Right lobe of liver (tissue), 6 donors: ENCODE measurements at places on chromosomes 12 and 14. TPM values are rescaled to one million over a fixed set of nuclear protein-coding genes. Genes with fewer than 3 reads are reported as not detected.

Gene ZNF891
- 0.92 TPM for total RNA-seq

Gene GLS2
- 48.6 TPM for total RNA-seq

Gene RNASE3
- total RNA-seq, result not detected

- H3K4me3 ChIP-seq, result no peak overlapping the region
- no peak overlapping the region for H3K27ac ChIP-seq
- DNase-seq, result no peak
- H3K4me1 ChIP-seq, result no peaks in the 10 kb centered on the region
Observed at GRCh38 chr12:98814254-98814653, 169.2 kb downstream of the APAF1 start.

DNA sequence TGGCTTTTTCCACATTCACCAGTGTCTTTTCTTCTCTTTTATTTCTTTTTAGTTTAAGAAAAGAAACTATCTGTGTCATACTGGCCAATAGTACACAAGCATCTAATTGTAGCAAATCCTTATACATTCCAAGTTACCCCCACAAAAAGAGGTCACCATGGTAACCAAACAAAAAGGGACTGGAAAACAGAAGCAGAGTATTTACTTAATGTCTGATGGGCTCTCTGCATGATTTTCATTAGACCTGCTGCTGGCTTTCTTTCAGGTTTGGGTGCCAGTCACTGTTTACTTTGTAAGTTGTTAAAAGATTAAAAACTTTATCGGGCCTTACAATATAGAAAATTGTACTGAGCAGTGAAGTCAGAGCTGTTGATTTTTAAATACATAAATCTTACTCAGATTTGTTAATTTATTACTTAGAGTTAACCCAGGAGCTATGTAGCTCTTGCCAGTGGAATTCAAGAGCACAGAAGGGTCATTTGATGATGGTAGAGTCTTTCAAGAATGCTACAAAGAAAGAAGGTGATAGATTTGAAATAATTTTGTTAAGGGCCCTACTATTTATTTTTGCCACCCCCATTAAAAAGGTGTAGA lies 123.9 kb downstream of the BRMS1L start:
- H3K4me1 ChIP-seq, result no peaks in the 10 kb centered on the region
- no peaks in the 10 kb centered on the region for H3K36me3 ChIP-seq
- H3K27ac ChIP-seq, result no peak overlapping the region
- no peak overlapping the region for H3K4me3 ChIP-seq

GRCh38 chr12:19431407-19432308 lies 7.6 kb upstream of the AEBP2 start:
- no peak overlapping the region for H3K27ac ChIP-seq
- H3K4me1 ChIP-seq, result no peaks in the 10 kb centered on the region
- no peaks in the 10 kb centered on the region for H3K27me3 ChIP-seq
- DNase-seq, result no peak
- no peaks in the 10 kb centered on the region for H3K36me3 ChIP-seq
- no peak overlapping the region for H3K4me3 ChIP-seq

DNA sequence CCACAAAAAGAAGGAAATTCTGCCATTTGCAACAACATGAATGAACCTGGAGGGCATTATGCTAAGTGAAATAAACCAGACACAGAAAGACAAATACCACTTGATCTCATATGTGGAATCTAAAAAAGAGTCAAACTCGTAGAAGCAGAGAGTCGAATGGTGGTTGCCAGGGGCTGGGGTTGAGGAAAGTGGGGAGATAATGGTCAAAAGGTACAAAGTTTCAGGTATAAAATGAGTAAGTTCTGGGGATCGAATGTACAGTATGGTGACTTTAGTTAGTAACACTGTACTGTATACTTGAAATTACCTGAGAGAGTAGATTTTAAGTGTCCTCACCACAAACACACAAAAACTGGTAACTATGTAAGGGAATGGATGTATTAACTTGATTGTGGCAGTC lies 129.4 kb downstream of the PPM1H start:
- H3K27ac ChIP-seq, result no peak overlapping the region
- H3K4me1 ChIP-seq, result no peaks in the 10 kb centered on the region
- no peaks in the 10 kb centered on the region for H3K36me3 ChIP-seq
- no peak for DNase-seq
- no peak overlapping the region for H3K4me3 ChIP-seq

GRCh38 chr12:81350309-81350708 lies 272.4 kb downstream of the ACSS3 start:
- H3K4me3 ChIP-seq, result no peak overlapping the region
- H3K27ac ChIP-seq, result no peak overlapping the region
- no peaks in the 10 kb centered on the region for H3K4me1 ChIP-seq
- no peaks in the 10 kb centered on the region for H3K27me3 ChIP-seq

- H3K4me1 ChIP-seq, result no peaks in the 10 kb centered on the region
- H3K36me3 ChIP-seq, result peaks cover 29% of the 10 kb centered on the region
- H3K27ac ChIP-seq, result peak overlapping the region; percentile 80
- H3K27me3 ChIP-seq, result no peaks in the 10 kb centered on the region
Observed at GRCh38 chr14:68922886-68923285, 56.2 kb downstream of the ACTN1 start.

GRCh38 chr12:124938108-124938507 lies 23.7 kb upstream of the UBC start:
- H3K27ac ChIP-seq, result peak overlapping the region; percentile 92
- no peaks in the 10 kb centered on the region for H3K27me3 ChIP-seq
- peak overlapping the region; percentile 43 for H3K4me3 ChIP-seq
